Inflammatory macrophage treated with lipopolysaccharide for 4 hours (primary cell): ENCODE measurements at places on chromosomes 4 and X.

GRCh38 chrX:108361316-108361715, 76.9 kb downstream of the COL4A6 start:
- no peak for DNase-seq

- peak; percentile 88 for DNase-seq
Observed at GRCh38 chr4:76061982-76062381, 12.5 kb upstream of the ART3 start.

DNA sequence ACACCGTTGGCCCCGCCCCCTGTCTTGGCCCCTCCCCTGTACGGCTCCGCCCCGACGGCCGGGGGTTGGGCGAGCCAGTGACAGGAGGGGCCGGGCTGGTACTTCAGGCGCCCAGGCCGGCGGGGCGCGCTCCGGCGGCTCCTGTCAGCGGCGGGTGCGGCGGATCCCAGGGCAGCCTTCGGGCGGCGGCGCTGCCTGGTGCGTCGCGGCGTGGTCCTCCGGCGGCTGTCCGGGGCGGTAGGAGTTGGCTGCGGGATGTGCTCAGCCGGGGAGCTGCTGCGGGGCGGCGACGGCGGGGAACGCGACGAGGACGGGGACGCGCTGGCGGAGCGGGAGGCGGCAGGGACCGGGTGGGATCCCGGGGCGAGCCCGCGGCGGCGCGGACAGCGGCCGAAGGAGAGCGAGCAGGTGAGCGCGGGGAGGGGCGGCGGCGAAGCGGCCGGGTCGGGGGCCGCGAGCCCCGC, at the start of gene FAM241A:
TSS of gene FAM241A (plus strand) at position 129 of the 464 bp plus-strand sequence. CDS start at position 256, 127 bp downstream.
- peak; percentile 83 for DNase-seq

DNA sequence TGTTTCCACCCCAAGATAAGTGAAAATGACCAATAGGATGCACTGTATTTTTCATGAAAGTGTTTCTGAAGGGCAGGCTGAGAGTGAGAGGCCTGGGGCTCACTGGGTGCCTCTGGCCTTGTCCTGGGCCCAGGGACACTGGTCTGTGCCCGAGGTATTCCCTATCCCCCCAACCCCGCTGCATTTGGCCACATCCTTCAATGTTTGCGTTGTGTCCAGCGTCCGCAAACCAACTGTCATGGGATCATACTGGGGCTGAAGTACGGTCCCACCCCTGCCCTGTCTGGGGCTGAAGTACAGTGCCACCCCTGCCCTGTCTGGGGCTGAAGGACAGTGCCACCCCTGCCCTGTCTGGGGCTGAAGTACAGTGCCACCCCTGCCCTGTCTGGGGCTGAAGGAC, 22.0 kb upstream of the MSANTD1 start:
- DNase-seq = no peak

DNA sequence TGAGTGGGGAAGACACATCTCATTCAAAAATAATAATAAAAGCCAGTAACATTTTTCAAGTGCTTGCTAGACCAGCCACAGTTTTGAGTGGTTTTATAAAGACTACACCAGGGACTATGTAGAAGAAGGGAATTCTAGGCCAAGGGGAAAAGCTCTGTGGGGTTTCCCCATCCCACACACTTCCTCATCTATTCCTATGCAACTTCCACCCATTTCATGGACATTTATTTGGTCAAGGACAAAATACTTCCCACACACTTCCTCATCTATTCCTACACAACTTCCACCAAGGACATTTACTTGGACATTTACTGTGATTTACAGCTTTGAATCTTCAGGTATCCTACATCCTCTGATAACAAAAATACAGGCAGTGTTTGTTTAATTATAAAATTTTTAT, 86.5 kb upstream of the KLF3 start:
- DNase-seq = peak; percentile 64

- DNase-seq = no peak
Observed at GRCh38 chr4:15769202-15769601, 8.9 kb upstream of the CD38 start.

GRCh38 chr4:124953061-124953460, 240.5 kb upstream of the ANKRD50 start:
- no peak for DNase-seq

- DNase-seq = no peak
Observed at GRCh38 chr4:108092288-108092687, 76.4 kb downstream of the LEF1 start.

DNA sequence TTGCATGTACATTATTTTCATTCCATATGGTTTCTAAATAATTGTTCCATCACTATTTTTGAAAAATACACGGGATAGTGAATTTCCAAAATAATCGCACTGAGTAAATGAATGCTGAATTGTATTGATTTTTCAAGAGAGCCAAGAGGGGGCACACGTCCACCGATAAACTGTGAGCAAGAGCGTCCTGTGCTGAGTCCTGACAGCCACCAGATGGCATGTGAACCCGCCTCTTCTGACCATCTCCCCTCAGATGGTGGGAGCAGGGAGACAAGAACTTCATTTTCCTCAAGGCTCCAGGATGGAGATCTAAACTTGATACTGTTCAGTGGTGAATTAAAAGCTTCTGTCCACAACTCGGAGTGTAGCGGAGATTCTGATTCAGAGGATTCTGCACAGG, 30.6 kb upstream of the IL9R start:
- DNase-seq = peak; percentile 1

- DNase-seq = no peak
Observed at GRCh38 chr4:82786828-82787227, 11.8 kb downstream of the SCD5 start.

GRCh38 chr4:153204728-153205648, 745 bp downstream of the TRIM2 start:
- no peak for DNase-seq

DNA sequence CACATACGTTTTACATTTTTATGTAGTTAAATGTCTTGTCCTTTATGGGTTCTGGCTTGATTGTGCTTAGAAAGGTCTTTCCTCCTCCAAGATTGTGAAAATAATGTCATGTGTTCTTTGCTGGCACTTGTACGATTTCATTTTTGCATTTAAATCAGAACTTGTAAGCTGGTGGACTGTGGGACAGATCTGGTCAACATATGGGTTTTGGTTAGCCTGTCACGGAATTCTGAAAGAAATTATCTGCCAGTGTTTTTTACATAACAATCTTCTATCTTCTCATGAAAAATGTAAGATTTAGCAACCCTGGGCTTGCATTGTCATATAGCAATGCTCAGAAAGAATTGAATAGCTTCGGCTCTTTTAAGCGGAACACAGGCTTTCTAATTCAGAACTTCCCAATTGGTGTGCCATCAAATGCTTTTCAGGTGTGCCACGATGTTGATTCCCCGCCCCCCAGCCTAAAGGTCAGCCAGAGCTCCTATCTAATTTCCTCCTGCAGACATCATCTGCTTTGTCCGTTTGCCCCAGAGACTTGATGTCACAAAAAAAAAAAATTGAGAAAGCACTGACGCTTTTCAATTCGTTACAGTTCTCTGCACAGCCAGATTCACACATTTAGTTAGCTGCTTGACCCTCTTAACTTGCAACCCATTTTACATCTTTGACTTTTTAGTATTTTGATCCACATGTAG, 16.2 kb downstream of the AFF1 start:
- no peak for DNase-seq

- peak; percentile 8 for DNase-seq
Observed at GRCh38 chr4:152937336-152938236, 1.5 kb downstream of the FHDC1 start.

DNA sequence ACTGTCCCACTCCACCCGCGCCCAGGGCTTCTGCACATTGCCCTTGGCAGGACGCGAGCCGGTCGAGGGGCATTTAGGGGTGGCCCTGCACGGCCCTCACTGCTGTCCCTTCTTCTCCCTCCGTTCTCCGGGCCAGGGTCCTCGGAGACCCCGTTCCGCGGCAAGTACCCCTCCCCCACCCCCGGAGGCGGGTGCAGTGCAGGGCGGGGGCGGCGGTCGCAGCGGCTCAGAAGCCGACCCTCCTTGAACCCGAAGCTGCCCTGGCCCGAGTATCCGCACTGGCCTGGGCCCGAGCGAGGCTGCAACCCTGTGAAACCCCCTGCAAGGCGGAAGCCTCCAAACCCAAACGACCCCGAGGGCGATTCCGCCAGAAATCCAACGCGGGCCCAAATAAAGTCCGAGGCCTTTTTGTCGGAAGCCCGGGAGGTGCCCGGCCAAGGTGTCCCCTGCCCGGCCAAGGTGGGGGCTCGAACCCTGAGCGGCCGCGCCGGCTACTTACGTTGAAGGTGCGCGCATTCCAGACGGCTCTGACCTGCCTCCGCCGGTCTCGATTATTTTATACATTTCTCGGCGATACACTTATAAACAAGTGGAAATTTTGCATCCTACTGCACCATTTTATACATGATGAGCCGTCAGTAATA, 53.1 kb upstream of the TMEM33 start:
- no peak for DNase-seq

DNA sequence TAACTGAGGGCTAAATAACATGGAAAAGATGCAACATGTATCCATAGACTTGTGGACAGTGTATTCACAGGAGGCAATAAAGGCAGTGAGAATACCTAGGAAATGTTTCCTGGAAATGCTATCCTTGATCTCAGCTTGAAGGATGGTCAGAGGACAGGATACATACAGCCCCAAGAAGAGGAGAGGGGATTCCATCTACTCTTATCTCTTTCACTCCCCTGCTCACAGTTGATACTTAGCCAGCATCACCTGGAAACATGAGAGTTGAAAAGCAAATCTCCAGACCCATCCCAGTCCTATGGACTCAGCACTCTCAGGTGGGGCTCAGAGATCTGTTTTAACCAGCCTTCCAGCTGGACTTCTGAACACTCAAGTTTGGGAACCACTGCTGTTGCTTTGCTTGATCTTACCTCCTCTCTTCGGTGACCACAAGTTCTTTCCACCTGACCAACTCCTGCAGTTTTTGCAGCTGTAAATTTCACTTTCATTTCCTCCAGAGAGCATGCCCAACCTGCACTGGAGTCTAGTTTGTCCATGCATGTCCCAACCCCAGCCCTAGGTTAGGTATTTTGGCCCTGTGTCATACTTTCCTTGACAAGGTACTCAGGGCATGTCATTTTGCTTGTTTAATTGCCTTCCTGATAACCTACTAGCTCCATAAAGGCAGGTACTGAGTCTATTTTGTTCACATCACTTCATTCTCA, 10.4 kb downstream of the RELL1 start:
- DNase-seq = no peak

- DNase-seq = peak; percentile 70
Observed at GRCh38 chrX:17038681-17039161, 92.3 kb downstream of the REPS2 start.

- DNase-seq = no peak
Observed at GRCh38 chrX:69178592-69178991, 13.3 kb upstream of the PJA1 start.

DNA sequence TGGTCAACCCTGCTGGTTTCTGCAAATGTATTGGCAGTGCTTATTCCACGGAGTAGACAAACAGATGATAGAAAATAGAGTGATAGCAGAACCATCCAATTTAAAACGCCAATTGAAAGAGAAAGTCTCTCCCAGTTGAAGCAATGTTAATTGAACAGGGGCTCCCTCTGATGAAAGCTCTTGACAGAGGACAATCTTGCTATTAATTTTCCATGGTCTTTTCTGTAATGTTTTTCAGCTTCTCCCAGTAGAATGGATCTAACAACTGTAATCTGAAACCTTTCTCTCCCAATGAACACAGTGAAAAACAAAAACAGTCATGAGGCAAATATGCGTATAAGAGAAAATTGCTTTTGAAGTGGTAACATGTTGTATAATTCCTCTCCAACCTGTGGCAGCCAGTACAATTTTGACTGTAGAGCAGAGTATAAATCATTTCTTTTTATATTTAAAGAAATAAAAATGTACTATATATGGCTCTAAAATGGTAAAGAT, 225.1 kb upstream of the GALNTL6 start:
- DNase-seq = no peak

DNA sequence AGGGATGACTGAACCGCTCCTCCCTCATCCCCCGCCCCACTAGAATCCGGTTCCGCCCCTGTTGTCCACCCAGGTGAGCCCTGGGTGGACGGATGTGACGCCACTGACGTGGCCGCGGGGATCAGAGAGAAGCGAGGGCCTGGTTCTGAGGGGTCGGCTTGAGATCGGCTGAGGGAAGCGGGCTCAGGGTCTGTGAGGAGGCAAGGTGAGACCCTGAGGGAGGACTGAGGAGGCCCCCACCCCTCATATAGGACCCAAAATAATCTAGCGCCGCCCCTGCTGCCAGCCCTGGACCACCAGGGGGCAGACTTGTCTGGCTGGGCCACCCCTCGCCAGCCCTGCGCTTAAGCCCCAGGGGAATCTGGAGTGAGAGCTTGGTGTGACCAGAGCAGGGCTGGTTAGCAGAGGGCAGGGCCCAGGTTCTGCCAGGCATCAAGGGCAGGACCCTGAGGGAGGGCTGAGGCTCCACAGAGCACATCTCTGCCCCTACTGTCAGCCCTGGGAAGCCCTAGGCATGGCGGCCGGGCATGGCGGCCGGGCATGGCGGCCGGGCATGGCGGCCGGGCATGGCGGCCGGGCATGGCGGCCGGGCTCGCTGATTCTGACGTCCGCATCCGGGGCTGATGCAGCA, at the start of gene MAGEA8:
TSS of gene MAGEA8 (plus strand) at position 103 of the 631 bp plus-strand sequence. CDS start 3,090 bp downstream, outside the sequence.
- no peak for DNase-seq

DNA sequence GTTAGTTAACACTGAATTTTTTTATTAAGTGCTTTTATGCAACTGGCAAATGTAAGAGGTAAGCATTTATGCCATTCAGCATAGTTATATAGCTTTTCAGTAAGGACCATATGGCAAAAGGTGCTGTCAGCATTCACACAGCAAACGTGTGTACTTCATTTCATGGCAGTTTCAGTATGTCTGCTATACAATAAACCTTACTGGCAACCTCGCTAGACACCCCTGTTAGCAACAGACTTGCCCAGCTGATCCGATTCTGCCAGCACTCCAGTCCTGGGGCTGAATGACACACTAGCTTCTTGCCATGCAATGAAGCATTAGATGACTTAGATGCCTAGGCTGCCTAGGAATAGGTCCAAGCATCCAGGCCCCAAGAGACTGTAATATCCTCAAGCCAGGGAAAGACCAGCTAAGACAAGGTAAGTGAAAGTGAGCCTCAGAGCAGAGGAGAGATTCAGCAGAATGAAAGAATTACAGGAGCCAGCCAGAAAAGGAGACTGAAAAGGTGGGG, 47.3 kb upstream of the DOCK11 start:
- no peak for DNase-seq

DNA sequence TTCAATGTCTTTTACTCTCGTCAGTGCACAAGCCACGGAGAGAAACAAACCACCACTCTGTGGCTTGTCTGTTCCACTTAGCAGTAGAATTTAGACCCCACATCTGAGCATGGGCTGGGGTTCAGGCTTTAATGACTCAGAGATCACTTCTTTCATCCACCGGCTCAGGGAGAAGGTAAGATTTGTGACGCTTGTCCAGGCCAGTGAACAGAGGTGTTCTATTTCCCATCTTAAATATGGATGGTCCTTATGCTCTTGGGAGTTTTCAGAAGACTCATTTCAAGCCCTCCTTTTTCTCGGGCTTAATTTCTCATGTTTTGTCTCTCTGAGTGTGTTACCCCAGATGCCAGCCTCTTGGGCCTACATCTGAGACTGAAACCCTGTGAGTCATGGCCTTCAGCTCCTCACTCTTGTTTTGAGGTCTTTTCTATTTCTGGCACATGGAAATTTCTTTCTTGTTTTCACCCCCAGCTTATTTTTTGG, 127.4 kb upstream of the SFRP2 start:
- no peak for DNase-seq

- DNase-seq = no peak
Observed at GRCh38 chr4:164212714-164213113, 541.2 kb upstream of the SMIM31 start.

- DNase-seq = no peak
Observed at GRCh38 chr4:123631786-123632692, 235.4 kb downstream of the SPRY1 start.
